Activated CD8-positive, alpha-beta memory T cell treated with anti-CD3 and anti-CD28 coated beads for 4 hours (primary cell): ENCODE measurements at places on chromosomes 3 and 15.

GRCh38 chr3:13495351-13495813, 15.3 kb downstream of the HDAC11 start:
- DNase-seq, result no peak

- no peak for DNase-seq
These were observed 570.0 kb upstream of the NR2F2 start for GRCh38 chr15:95760508-95760907.

- DNase-seq, result no peak
These were observed 74.8 kb downstream of the ADAMTS9 start for GRCh38 chr3:64612916-64613526.

- DNase-seq, result no peak
These were observed 1354.7 kb upstream of the EPHA6 start for GRCh38 chr3:95459706-95460105.

DNA sequence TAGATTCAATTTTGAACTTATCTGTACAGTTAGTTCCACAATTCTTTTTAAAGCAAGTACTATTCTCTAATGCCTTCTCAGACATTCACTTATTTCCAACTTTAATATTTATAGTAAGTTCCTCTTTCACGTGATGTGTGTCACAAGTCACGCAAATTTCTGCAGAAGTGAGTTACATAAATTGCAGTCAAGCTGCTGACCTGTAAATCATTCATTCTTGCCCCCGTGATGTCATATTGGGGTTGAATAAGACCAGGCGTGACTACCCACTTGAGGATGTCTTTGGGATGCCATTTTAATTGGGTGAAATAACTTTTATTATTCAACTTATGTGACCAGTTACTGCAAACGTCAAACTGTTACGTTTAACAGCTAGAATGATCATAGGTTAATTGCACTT, 15.1 kb downstream of the PPARG start:
- DNase-seq, result no peak

GRCh38 chr15:90790561-90790960, 73.4 kb downstream of the BLM start:
- DNase-seq, result no peak

DNA sequence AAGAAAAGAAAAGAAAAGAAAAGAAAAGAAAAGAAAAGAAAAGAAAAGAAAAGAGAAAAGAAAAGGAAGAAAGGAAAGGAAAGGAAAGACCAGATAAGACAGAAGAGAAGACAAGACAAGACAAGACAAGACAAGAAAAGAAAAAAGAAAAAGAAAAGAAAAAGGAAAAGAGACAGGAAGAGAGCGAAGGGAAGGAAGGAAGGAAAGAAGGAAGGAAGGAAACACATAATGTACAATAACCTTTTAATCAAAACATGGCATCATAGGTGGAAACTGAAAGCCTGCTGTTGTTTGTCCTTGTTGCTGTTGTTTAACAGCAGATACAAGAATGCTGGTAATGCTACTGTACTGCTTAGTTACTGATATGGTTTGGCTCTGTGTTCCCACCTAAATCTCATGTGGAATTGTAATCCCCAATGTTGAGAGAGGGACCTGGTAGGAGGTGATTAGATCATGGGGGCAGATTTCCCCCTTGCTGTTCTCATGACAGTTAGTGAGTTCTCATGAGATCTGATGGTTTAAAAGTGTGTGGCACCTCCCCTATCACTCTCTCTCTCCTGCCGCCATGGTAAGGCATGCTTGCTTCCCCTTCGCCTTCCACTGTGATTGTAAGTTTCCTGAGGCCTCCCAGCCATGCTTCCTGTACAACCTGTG, 67.3 kb downstream of the MCF2L2 start:
- no peak for DNase-seq
